Lower lobe of right lung (tissue), 2 donors: ENCODE measurements at places on chromosomes 5 and 9.

DNA sequence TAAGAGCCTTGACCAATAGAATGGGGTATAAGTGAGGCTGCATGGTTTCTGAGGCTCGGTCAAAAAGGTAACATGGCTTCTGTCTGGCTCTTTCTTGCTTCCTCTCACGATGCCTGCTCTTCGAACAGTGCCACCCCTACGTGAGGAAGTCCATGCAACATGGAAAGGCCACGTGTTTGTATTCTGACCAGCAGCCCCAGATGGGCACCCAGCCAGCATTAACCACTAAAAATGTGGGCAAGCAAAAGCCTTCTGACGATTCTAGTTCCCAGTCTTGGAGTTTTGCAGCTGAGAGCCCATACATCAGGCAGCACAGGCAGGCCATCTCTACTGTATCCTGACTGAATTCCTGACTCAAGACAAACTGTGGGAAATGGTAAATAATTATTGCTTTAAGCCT lies 24.2 kb upstream of the NREP start:
- peak; percentile 73 for DNase-seq

DNA sequence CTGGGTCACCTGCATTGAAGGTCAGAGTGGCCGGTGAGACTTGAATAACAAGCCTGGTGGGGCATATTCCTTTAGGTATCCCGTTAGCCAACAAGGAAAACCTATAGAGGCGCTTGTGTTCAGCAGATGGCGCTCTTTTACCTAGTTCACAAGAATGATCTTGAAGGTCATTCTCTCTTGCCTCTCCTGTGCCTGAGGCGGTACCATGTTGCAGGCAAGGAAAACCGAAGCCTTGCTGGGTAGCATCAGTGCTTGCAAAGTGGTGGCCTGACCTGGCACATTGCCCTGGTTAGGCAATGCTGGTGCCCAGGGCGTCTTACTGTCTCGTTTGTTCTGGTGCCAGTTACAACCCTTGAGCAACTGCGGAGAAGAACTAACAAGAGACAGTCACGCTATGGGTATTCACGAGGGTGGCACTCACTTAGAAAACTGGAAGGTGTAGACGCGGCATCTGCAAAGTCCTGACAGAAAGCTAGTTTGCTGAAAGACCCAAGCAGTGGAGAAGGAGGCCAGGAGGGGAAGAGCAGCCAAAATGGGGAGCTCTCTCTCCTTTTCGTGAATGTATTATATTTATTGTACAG lies 56.7 kb downstream of the AOPEP start:
- DNase-seq = peak; percentile 86

GRCh38 chr9:131799177-131799823 lies 59.4 kb upstream of the RAPGEF1 start:
- DNase-seq = no peak

- no peak for DNase-seq
Measured at GRCh38 chr9:5518937-5519319, 8.6 kb downstream of the PDCD1LG2 start.

- DNase-seq = no peak
Measured at GRCh38 chr5:59161221-59162105, 578.6 kb downstream of the RAB3C start.

DNA sequence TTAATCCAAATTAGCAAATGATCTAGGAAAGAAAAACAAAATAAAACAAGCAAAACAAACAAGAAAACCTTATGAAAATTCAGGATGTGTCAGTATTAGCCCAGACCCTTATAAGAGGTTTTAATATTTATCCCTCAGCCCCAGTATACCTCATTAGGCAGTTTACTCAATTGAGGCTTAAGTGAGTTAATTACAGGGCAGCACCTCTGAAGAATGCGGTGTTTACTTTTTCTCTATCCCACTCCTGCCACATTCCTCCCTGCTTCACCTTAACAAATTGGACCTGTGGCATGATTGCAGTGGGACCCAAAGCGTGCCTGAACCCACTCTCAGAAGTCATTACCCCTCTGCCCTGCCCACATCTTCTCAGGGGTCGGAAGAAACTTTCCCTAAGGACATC lies 67.1 kb downstream of the SIL1 start:
- no peak for DNase-seq

GRCh38 chr9:112508377-112508776 lies 21.8 kb downstream of the KIAA1958 start:
- no peak for DNase-seq

DNA sequence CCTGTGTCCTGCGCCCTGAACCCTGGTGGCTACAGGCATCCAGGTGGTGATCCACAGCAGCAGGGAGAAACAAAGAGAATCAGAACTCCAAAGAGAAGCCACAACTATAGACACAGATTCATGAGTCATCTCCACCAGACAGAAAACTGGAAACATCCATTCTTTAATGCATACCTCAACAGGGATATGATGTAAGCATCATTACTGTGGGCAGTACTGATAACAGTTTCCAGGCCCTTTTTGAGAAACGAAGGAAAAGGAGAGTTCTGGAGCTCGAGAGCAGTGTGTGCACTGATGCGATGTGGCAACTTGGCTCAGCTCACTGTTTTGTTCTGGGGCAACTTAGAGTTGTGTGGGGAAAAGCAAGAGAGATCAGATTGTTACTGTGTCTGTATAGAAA lies 215.6 kb upstream of the ADAMTS16 start:
- no peak for DNase-seq

DNA sequence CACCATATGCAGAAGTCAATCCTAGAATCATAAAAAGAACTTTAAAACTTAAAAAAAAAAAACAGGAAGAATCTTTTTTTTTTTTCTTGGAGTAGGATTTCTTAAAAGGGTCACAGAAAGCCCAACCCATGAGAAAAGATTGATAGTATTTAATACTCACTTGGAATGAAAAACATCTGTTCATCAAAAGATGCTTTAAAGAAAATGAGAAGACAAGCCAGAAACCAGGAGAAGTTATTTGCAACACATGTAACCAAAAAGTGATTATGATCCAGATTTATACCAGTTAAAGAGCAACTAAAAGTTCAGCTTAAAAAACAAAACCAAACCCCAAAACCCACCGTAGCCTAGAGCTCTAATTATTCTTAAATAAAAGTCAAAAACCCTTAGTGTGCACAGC lies 69.3 kb downstream of the TLE4 start:
- no peak for DNase-seq

- DNase-seq = peak; percentile 16
Measured at GRCh38 chr9:134205672-134206310, 41.4 kb upstream of the RNU6ATAC start.

GRCh38 chr5:93250424-93250823 lies 330.6 kb downstream of the NR2F1-AS1 start:
- no peak for DNase-seq

- DNase-seq = peak; percentile 21
Measured at GRCh38 chr9:134969156-134970045, 51.7 kb upstream of the FCN1 start.
